ENCODE measurements at places on chromosomes 6 and 20. TPM values are rescaled to one million over a fixed set of nuclear protein-coding genes. Genes with fewer than 3 reads are reported as not detected.

The RSPO3 gene
- 1.5 TPM for total RNA-seq

The RPL7L1 gene
- total RNA-seq: 66.8 TPM

The IFT52 gene
- 67.3 TPM for total RNA-seq

The HCRTR2 gene
- 0.50 TPM for total RNA-seq

The PRR18 gene
- total RNA-seq: 0.62 TPM

- DNase-seq: no peak
Measured at GRCh38 chr6:9205645-9206044, 770.3 kb upstream of the SLC35B3 start.

DNA sequence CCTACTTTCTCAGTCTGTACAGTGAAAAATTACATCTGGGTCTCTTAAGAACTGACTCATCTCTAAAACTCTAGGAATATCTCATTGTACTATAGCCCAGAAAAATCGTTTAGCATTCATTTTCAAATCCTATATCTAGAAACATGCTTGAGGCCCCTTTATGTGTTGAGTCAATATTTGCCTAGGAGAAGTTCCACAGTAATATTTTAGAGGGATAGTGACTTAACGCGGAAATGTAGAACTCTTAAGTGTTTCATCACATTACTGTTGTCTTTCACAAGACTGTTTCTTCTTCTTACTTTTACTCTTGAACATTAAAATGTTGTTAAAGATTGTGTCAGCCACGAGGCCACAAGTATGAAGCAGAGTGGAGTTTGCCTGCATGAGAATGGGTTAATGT lies 23.0 kb upstream of the MYLIP start:
- no peak for DNase-seq

DNA sequence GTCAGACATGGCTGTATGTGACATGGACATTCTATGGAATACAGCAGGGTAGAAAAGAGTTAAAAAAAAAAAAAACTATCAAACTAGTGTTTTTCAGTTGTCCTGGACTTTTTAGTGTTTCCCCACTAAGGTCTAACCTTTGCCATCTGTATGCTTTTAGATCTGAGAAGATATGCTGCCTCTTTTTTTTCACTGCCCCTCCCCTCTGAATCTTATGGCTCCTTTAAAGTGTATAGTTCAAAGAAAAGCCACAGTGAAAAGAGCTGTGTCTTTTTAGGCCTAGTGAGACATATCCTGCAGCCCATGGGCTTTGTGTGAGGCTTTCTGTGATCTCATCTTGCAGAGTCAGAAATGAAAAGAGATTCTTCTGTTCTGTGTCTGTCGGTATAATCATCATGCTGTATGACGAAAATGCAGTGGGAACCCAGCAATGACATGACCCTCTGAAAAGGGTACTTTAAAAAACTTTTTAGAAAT lies 29.3 kb downstream of the ADGRG6 start:
- DNase-seq: no peak

GRCh38 chr6:102619585-102619984 lies 1226.1 kb downstream of the GRIK2 start:
- DNase-seq: no peak

DNA sequence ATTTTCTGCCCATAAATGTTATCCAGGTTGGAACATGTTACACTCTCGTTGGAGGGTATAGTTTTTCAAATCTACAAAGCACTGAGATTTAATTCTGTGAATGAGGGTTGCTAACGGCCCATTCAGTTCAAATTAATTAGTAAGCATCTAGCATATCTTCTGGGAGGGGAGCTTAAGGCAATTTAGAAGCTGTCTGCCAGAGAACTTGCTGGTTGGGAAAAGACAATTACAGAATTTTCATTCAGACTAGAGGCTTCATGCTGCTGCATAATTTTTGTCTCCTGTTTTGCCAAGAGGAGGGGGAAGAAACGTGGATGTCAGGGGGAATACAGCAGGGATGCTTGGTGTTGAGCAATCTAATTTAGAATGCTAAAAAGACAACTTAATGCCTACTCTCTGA lies 268.3 kb upstream of the FAM83B start:
- DNase-seq: no peak

DNA sequence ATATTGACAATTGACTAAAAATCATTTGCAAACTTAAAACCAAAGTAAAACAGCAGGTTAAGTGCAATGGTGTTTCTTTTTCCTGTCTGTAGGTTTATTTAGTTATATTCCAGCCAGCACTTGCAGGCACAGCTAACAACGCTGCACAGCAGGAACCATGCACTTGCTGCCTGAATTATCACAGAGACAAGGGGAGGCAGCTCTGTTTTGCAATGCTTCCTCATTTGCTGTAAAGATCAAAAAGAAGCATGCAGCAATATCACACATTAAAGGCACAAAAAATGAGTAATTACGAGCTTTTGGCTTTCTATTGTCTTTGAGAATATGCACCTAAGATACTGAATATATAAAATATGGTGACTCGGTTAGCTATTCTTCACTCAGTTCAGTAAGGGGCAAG lies 241.9 kb downstream of the EPHA7 start:
- no peak for DNase-seq

- no peak for DNase-seq
Measured at GRCh38 chr20:18165553-18165952, 27.9 kb downstream of the KAT14 start.

DNA sequence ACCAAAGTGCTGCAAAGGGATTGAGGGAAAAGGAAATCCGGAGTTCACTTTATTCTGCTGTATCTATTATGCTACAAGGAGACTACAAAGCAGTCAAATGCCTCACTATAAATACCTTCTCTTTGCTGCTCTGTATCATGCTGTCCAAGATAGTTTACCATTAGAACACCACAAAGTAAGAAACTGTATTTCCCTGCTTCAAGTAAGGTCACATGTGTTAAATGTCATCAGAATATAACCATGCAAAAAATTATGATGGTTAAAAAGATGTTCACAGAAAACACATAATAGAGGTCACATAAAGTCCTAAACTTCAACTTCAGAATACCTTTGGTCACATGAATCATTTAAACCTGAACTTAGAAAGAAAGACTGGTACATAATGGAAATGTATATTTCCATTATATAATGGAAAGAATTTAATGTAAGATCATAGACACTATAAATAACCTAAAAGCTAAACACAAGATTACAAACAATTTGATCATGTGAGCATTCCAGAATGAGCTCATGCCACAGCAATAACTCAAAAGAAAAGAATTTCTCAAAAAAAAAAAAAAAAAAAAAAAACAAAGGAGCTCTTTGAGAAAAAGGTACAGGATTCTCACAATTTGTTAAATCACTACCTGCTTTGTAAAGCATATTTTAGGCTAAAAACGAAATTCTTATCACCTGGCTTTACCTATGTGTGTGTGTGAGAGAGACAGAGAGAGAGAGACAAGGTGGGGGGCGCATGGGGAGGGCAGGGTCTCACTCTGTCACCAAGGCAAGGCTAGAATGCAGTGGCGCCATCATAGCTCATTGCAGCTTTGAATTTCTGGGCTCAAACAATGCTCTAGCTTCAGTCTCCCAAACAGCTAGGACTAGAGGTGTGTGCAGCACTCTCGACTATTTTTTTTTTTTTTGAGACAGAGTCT lies 58.7 kb downstream of the KIF13A start:
- DNase-seq: no peak

DNA sequence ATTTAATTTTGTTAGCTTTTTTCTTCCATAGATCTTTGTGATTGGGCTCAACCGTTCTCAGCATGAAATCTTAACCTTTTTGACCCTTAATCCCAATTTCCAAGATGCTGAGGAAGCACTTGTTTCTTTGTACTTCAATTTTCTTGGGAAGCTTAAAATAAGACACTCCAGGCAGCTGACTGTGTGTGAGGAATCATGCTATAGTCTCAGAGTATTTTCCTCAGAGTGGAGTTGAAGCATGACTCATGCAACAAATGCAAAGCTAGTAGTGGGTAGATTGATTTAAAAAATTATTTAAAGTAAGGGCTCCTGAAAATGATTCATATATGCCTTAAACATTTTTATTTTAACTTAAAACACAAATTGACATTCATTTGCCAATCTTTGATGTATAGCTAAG lies 168.7 kb downstream of the BTBD3 start:
- DNase-seq: no peak

GRCh38 chr20:63064745-63065711 lies 58.3 kb upstream of the BHLHE23 start:
- no peak for DNase-seq

GRCh38 chr6:28393912-28394662 lies 5.5 kb downstream of the ZSCAN12 start:
- DNase-seq: no peak

- DNase-seq: no peak
Measured at GRCh38 chr6:15250187-15251168, 4.6 kb downstream of the JARID2 start.

Data from testis (tissue), 5 donors.